ENCODE measurements at places on chromosomes 2 and 18.

DNA sequence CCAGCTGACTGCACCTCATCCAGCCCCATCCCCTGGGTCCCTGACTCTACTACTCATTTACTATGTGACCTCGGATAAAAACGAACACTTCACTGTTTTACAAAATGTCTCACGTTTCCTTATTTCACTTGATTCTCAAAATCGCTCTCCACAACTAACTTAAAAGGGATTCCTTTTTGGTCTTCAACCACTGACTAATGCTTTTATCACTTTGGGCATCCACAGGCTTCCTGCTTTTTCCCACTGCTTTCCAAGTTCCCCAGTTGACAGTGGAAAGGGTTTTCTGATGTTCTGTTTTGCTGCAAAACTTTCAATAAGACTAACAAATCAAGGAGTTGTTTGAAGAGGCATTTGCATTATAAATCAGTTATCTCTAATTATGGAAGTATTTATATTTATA is 24.1 kb downstream of the EIF2AK3 start:
- no peak for DNase-seq

DNA sequence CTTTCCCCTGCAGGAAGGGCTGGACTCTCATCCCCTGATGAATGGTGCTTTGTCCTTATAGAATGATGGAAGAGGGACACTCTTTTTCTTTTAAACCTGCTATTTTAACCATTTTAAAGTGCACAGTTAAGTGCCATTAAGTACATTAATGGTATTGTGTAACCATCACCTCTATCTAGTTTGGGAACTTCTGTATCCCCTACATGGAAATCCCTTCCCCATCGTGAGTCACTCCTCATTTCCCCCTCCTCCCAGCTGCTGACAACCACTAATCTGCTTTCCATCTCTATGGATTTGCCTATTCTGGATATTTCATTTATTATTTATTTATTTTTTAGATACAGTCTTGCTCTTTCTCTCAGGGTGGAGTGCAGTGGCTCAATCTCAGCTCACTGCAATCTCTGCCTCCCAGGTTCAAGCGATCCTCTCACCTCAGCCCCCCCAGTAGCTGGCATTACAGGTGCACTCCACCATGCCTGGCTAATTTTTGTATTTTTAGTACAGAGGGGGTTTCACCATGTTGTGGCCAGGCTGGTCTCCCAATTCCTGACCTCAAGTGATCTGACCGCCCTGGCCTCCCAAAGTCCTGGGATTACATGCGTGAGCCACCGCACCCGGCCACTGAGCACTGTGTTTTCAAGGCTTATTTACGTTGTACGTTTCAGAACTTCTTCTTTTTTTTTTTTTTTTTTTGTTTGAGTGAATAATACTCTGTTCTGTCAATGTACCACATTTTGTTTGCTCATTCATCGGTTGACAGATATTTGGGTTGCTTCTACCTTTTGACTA is 15.8 kb downstream of the DGKD start:
- no peak for DNase-seq

DNA sequence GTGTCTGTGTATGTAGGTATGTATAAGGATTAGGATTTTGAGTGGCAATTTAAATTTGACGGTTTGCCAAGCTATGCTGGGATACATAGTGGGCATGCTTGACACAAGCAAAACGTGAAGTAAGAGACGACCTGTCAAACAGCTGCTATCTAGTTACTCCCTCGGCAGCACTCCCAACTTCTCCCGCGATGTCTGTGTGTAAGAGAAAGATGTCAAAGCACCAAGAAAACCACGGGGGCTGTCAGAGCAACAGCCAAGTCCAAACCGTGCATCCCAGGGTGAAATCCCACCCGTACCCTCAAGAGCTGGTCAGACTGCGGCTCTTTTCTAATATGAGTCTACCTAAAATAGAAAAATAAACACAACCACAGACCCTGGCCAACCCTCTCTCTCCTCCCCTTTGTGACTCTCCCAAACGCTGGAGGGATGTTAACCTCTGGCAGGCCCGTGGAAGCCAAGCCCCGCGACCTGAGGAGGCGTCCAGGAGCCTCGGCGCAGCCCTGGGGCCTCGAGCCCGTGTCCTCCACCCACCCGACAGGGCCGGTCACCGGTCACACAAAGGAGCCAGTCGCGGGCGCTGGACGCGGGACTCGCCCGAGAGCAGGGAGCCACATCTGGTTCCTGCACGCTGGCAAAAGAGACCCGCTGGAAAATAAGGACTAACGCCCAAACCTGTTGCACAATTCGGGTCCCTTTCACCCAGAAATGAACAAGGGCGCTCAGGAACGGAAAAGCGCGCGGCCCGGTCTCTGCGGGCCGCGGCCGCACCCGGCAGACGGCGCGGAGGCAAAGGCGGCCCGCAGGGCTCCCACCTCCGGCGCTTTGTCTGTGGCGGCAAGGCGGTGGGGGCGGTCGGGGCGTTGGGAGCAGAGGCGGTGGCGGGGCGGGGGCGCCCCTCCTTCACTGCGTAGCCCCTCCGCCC is 925 bp downstream of the SESTD1 start:
- DNase-seq = no peak

- DNase-seq = no peak
Observed at GRCh38 chr18:44816050-44816449, 135.4 kb downstream of the SETBP1 start.

DNA sequence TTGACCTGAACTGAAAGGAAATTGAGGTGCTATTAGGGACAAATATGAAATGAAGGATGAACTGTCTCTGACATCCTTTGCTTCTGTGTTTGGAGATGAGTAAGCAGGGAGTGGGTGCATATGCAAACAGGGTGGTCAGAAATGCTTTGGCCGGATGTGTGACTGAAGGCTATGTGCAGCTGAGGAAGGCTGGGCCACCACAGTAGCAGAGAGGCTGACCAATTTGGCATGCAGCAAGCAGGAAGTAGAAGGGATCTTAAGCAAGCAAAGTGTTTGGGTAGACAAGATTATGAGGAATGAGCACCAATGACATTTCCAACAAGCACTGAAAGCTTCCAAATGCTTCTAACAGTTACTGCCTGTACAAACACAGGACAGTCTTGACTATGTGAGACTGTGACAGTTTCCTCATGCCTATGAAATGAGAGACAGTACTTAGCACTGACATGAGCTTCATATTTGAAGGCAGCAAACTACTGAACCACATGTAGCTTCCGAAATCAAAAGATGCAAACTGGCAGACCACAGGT is 3.3 kb upstream of the ACTR3 start:
- peak; percentile 77 for DNase-seq

DNA sequence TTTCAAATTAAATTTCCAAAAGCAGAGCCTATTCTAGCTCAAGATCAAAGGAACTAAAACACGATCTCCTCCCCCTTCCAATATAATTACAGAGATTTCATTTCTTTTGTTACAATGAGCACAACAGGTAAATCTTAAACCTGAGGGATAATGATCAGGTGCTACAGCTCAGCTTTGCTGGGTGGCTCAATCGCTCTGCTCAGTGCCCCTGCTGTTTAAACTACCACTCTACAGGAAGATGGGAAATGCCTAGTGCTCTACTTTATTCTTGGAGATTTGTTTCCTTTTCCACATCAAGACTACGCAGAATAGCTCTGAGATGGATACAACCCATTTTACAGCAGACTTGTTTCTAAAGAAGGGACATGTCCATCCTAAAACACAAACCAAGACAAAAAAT is 162.3 kb downstream of the TCF4 start:
- DNase-seq = no peak

GRCh38 chr18:79708412-79708811 is 28.8 kb downstream of the CTDP1 start:
- no peak for DNase-seq

DNA sequence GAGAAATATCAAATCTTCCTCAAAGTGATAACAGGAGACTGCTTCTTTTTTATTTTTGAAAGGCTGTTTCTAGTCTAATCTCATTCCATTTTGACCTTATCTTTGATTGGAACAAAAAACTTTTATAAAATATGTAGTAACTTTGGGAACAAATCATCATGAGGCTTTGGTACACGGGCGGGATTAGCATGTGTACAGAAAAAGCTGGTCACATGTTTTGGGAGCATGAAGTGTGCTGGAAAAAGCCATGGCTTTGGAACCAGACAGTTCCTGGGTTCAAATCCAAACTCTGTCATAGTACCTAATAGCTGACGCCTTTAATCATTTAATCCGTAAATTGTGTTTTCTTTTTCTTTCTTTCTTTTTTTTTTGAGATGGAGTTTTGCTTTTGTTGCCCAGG is 78.2 kb downstream of the RFTN2 start:
- no peak for DNase-seq

- no peak for DNase-seq
Observed at GRCh38 chr2:159275111-159275510, 11.4 kb downstream of the WDSUB1 start.

DNA sequence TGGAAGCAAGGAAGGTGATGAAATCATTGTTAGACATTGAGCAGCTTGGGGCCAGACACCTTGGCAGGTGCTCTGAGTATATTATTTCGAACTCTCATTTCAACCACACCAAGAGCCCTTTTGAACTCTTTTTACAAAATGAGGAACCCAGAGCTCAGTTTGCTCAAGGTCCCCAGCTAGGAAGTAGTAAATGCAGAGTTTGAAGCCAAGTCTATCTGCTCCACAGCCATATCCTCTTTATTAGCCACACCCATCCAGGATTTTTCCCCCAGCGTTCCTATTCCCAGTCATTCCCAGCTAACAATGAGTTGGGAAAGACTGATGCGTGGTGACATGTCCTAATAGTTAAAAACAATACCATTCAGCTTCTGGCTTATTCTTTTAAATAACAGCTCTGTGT is 40.2 kb downstream of the SEMA4F start:
- no peak for DNase-seq

- no peak for DNase-seq
Observed at GRCh38 chr2:148963461-148963860, 75.0 kb upstream of the LYPD6B start.

DNA sequence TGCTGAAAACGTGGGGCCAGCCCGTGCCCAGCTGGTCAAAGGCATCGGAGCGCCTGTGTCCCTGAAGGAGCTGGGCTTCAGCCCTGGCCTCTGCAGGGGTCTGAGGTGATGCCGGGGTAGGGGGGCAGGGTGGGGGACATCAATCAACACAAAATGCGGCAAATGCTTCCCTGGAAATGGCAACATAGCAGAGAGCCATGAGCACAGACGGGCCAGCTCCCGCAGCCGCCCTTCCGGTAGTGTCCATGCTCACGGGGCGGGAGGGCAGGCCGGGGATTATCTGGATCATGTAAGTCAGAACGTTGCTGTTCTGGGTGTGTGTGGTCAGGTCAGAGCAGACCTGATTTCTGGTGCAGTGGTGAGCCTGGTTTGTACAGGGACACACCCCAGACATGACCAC is 56.5 kb upstream of the TWIST2 start:
- no peak for DNase-seq

DNA sequence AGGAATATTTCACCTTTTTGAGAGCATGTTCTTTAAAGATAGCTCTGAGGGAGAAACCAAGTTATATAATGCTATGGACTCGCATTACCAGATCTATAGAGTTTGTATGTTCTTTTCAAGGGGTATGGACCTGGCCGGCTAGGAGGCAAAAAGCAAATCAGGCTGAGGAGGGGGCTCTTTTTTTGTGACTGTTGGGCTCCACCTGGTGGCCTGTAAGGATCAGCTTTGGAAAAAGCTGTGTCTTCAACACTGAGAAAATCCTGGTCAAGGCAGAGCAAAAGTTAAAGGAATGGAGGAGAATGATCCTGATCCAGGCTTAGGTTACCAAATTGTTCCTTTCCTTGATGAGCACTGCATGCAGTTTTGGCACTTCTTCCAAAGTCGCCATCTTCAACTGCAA is 180.5 kb downstream of the DIS3L2 start:
- DNase-seq = no peak

GRCh38 chr2:1478311-1479305 is 65.3 kb downstream of the TPO start:
- no peak for DNase-seq

DNA sequence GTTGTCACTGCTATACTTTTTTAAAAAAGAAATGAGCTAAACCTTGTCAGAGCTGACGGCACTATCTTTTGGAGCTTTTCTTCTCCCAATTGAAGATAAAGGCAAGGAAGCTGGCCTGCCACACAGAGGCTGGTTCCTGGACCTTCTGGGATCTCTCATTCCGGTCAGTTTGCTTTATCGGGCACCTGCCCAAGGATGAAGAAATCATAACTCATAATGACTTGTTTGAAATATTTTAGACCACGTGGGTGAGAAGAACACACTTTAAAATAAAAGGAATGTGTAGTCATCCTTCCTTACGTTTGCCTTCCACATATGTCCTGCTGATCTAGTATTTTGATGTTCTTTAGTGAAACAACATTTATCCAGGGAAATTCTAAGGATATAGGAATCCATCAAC is 535.7 kb downstream of the DCC start:
- no peak for DNase-seq

- no peak for DNase-seq
Observed at GRCh38 chr2:175461839-175462238, 280.3 kb upstream of the ATP5MC3 start.

GRCh38 chr2:44743473-44743872 is 198.0 kb upstream of the SIX3 start:
- DNase-seq = no peak

- no peak for DNase-seq
Observed at GRCh38 chr2:109727929-109728447, 66.1 kb upstream of the RGPD5 start.
